Tongue (tissue), 3 donors: ENCODE measurements at places on chromosomes 13 and 19.

- DNase-seq, result no peak
These were observed 160.9 kb downstream of the FGF9 start for GRCh38 chr13:21831654-21832324.

- DNase-seq, result no peak
These were observed 12.4 kb downstream of the RTN2 start for GRCh38 chr19:45484273-45484945.

DNA sequence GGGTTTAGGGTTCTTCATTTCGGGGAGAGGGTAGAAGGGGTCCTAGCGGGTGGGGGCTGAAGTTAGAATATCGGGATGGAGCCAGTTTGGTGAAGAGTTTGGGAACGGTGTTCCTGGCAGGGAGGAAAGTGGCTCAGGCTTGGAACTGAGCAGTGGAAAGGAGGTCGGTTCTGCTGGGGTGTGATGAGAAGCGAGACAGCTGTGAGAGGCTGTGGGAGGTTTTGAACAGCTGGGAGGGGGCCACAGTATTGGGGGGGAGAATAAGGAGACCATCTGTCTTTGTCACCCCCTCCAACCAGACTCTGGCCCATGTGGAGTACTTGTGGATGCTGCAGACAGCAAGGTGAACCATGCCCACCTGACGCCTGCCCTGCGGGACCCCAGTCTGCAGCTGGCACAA, 1.0 kb upstream of the TM6SF2 start:
- DNase-seq, result peak; percentile 87

- DNase-seq, result no peak
These were observed 44.6 kb downstream of the CCL25 start for GRCh38 chr19:8097198-8097597.

- DNase-seq, result no peak
These were observed 29.3 kb downstream of the WDFY2 start for GRCh38 chr13:51613535-51613934.

GRCh38 chr13:40549500-40550094, 116.8 kb downstream of the FOXO1 start:
- DNase-seq, result no peak

- DNase-seq, result peak; percentile 84
These were observed 8.8 kb downstream of the SPPL2B start for GRCh38 chr19:2337329-2337707.

GRCh38 chr13:20219577-20219976, 12.5 kb downstream of the GJB6 start:
- DNase-seq, result no peak

GRCh38 chr19:2561895-2562294, 86.0 kb downstream of the GADD45B start:
- no peak for DNase-seq

DNA sequence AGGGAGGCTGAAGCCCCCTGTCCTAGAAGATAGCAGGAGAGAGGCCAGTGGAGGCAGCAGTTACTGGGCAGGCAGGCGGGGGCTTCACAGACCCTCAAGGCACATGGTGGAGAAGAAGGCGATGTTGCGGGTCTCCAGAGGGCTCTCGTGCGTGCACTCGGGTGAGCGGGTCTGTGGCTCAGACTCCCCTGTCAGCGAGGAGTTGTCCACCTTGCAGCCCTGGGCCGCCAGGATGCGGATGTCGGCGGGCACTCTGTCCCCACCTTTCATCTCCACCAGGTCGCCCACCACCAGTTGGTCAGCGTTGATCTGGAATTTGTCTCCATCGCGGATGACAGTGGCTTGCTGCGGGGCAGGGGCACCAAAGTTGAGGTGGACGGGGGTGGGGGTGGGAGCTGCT, 3.2 kb downstream of the ATP4A start:
- no peak for DNase-seq
